Renal pelvis (tissue), 12 donors: ENCODE measurements at places on chromosomes 1 and 21. TPM values are rescaled to one million over a fixed set of nuclear protein-coding genes. Genes with fewer than 3 reads are reported as not detected.

- DNase-seq, result no peak
Observed at GRCh38 chr1:7672864-7673263, 98.2 kb upstream of the VAMP3 start.

GRCh38 chr1:18854331-18855025, 5.0 kb downstream of the TAS1R2 start:
- no peak for DNase-seq

Gene KAZN
- 41.2 TPM for polyA plus RNA-seq

DNA sequence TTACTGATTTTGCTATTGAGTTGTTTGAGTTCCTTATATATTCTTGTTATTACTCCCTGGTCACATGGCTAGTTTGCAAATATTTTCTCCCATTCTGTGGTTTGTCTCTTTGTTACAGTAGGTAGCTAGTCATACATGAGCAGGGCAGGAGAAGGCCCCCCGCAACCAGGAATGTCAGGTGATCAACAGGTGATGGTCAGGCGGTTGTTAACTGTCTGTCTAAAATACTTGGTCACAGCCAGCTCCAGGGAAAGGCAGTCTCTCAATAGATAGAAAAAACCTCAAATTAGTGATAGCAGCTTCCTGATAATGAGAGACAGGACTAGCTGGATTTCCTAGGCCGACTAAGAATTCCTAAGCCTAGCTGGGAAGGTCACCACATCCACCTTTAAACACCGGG, 217.9 kb downstream of the RHOU start:
- no peak for DNase-seq

DNA sequence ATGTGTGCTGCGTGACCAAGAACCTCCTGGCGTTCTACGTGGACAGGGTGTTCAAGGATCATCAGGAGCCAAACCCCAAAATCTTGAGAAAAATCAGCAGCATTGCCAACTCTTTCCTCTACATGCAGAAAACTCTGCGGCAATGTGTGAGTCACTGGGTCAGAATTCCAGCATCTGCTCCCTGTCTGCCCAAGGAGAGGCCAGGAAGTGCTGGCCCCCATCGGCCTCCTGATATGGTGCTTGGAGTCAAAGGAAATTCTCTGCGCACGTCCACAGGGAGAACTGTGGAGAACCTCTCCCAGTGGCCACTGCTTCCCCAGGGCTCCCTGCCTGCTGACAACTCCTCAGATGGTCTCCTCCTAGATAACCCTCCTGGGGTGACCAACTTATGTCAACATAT, 25.6 kb upstream of the IL20 start:
- no peak for DNase-seq

GRCh38 chr1:156559797-156560385, 12.5 kb downstream of the IQGAP3 start:
- DNase-seq, result no peak

Gene LEMD1
- polyA plus RNA-seq, result 4.6 TPM

GRCh38 chr1:48898894-48899293, 122.2 kb upstream of the BEND5 start:
- no peak for DNase-seq

Gene DEPDC1
- polyA plus RNA-seq, result 14.3 TPM

GRCh38 chr1:192476802-192477298, 98.7 kb upstream of the RGS1 start:
- no peak for DNase-seq

Gene HOOK1
- 66.4 TPM for polyA plus RNA-seq
